ENCODE measurements at places on chromosomes 3 and 15.

GRCh38 chr3:137222736-137223225 is 265.0 kb downstream of the IL20RB start:
- no peak for DNase-seq

DNA sequence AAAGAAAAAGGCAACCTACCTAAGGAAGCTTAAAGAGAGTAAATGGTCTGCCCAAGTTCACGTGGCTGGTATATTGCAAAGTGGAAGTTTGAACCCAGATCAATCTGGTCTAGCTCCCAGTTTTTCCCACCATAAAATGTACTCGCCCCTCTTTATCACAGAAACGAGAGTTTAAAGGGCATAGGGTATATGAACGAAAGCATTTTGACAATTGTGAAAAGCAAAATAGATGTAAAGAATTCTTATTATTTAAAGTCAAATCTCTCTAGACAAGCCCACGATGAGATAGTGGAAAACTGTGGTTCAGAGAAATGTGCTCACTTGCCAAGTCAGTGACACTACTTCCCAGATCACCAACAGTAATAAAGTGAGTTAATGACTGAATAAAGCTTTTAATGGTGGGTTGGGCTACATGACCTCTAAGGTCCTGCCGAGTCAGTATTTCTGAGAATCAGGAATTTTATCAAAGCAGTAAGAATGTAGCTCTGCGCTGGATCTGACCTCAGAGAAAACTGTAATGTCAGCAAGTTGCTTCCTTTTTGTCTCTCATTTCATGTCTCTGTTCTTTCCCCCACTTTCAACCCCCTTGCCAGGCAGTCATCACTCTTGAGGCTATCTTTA is 23.3 kb upstream of the NEO1 start:
- DNase-seq = no peak

DNA sequence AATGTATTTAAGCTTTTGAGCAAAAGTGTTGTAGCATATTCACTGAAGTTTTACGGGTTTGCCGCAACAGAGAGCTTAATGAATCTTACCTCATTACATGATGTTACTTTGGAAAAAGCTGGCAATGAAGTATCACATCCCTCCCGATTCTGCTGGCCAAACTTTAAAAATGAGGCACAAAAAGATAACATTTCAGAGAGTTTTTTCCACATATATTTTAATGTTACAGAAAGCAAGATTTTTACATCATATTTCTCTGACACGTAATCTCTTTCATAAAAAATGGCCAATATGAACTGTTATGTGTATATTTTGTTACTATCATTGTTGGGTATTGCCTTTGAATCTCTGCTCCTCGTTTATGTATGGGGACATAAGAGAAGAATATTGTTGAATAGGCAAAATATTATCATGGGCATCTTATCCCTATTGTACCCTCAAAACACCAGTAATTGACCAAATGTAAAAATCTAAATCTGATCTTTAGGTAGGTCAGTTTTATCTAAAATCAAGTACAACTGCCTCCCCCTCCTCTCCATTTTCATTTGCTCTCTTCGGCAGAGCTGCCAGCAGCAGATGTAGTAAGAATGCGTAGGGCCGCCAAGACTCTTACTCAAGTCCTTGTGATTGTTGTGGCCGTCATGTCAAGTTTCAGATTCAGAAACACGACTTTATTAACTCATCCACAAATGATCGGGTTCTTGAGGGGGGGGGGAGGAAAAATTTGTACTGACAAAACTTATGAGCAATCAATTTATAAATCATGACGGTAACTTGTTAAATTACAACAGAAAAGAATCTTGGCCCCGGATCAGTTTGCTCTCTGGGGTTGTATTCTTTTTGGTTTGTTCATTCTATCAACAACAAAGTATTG is 106.7 kb upstream of the THRB start:
- DNase-seq = no peak

DNA sequence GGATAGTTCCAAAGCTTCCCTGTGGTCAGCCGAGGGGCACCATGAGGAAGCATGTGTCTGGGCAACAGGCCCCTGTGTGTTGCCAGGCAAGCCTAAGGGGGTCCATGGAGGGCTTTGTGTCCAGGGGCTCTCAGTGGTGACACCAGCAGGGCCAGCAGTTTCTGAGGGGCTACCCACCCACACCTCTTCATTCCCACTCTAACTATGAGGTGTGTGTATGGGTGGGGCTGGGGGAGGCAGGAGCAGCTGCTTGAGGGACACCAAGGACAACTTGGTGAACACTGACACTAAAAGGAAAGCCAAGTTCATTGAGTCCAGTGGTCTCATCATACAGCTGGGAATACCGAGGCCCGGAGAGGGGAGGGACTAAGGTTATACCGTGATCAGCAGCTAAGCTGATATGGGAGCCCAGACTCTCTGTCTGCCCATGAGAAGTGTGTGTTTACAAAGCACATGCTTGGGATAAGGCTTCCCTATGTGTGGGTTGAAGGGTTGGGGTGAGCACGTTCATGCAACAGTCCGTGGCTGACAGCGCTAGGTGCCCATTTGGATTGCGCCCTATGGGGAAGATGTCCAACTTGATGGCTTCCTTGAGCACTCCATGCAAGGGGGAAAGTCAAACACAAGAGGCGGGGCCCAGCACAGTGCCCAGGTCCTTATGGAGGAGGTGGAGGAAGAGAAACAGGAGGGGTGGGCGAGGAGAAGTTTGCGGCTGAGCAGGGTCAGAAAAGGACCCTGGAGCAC is 34.8 kb upstream of the CHRNB4 start:
- DNase-seq = no peak

DNA sequence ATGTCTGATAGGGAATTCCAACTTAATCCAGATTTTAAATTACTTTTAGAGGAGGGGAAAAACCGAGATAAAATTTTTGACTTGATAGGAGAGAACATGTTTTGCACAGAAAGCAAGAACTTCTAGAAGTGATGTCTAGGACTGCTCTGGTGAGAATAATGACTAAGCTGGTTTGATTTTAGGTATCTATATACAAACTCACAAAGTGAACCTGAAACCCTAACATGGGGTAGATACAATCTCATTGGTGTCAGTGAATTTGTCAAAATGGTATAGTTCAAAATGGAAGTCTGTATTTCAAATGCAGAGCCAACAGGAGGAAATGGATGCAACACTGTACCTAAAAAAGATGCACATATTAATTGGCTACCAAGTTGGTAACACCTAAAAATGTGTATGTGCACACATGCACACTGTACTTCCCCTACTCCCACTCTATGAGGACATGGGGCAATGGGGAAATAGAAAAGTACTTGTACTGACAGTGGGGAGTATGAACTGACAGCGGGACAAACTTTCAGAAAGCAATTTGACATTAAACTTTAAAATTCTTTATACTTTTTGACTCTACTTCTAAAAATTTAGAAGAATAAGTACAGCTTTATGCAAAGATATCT is 53.0 kb downstream of the NR1I2 start:
- DNase-seq = no peak

DNA sequence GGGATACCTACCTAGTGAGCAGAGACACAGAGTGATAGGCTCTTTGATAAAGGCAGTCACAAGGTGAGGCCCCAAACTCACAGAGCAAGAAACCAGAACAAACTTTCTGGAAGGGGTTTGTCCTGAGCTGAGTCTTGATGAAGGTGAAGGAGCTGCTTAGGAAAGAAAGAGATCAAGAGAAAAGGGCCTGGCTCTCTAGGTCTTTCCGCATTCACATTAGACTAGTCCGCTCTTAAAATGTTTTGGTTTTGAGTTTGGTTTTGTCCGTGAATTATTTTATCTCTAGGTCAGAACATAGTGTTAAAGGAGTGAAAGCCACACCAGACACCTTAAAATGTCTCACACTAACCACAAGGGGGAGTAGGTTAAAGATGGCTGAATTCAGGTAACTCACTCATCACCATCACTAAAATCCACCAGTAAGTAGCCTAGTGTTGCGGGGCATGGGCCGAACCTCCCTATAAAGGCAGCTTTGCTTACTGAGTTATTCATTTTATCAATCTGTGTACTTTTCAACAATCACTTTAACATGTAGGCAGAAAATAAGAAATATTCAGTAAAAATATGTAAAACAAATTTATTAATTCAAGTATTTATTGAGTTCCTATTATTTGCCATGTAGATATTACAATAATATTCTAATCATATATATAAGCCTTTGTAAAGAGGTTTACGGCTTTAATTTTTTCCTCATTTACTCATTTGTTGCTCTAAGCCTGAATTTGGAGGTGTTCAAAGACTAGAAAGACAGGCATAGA is 121.5 kb upstream of the TSC22D2 start:
- DNase-seq = peak; percentile 35

- no peak for DNase-seq
Measured at GRCh38 chr15:76844096-76844495, 61.0 kb downstream of the SCAPER start.

DNA sequence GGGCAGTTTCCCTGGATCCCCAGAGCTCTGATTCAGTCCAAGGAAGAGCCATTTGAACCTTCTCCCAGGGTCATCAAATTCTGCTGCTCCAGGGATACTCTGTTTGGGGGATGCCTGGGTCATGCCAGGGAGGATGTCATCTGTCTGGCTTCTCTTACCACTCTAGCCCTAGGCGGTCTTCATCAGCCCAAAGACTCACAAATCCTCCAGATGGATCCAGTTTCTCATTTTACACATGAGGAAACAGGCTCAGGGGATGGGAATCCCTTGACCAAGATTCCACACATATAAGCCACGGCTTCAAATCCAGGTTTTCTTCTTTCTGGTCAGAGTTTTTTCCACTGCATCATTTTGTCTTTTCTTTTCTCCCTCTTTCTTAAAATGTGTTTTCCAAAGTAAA is 36.7 kb downstream of the SLC28A1 start:
- DNase-seq = no peak

DNA sequence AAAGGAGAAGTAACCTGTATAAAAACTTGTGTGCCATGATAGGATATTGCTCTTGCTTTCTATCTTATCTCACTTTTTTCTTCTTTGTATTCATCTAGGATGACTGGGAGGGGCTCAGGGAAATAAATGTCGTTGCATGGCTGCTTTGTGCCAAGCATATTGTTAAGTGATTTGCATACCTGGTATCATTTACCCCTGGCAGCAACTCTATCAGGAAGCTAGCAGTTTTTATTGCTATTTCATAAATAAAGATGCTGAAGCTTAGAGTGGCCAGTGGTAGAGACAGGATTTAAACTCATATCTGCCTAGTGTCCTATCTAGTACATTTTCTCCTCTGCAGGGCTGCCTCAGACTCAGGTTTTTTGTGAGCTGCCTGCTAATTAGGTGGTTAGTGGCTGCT is 253.3 kb downstream of the PTPRG start:
- no peak for DNase-seq

- no peak for DNase-seq
Measured at GRCh38 chr15:51580982-51581381, 41.6 kb downstream of the DMXL2 start.

DNA sequence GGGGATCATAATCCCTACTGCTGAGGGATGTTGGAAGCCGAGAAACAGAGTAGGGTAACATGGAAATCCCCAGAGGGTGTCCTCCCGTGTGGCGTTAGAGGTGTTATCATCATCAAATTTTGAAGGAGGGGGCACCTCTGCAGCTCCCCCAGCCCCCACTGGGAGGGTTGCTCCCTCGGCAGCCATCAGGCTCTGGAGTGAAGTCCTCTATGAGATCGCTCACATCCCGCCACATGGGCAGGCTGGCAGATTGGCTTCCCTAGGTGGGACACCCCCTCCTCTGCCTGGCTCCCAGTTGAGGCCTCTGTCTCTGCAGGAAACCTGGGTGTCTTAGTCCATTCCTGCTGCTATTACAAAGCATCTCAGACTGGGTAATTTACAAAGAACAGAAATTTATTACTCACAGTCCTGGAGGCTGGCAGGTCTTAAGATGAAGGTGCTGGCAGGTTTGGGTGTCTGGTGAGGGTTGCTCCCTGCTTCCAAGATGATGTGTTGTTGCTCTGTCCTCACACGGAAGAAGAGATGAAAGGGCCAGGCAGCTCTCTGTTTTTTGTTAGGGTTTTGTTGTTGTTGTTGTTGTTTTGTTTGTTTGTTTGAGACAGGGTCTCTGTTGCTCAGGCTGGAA is 120.5 kb downstream of the NUP210 start:
- no peak for DNase-seq

GRCh38 chr3:56125358-56126005 is 342.8 kb downstream of the ERC2 start:
- DNase-seq = no peak

DNA sequence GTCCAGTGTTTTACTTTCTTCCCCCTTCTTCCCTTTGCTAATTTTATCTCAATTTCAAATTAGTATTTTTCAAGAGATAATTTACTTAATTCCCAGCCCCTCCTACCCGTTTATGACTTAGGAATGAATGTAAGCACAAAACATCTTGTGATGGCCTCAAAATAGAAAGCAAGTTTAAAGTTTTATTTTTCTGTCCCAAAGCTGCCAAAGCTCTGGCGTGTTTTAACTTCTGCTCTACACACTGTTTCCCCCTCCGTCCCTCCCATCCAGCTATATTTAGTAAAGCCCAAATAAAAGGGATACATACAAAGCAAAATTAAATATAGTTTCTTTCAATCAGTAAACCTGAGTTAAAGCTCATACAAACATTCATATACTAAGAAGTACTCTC is 59.9 kb downstream of the IGF2BP2 start:
- DNase-seq = no peak

DNA sequence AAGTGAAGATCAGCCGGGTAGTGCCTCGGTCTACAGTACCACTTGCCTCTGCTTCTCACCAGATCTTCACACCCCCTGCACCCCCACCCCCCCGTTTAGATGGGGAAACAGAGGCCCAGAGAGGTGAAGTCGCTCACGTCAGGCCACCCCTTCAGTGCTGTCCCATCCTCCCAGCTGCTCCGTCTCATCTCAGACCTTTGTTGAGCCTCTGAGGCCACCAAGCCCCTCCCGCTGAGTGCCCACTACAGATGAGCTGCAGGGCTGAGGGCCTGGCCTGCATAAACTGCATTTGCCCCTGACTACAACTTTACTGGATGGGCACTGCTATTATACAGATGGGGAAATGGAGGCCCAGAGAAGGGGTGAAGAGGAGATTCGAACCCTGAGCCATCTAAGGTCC is 35.8 kb downstream of the ADAMTS7 start:
- DNase-seq = no peak

GRCh38 chr3:42106646-42107045 is 15.5 kb downstream of the TRAK1 start:
- no peak for DNase-seq

- DNase-seq = no peak
Measured at GRCh38 chr3:56781762-56782161, 20.0 kb downstream of the ARHGEF3 start.

- no peak for DNase-seq
Measured at GRCh38 chr15:67143646-67144045, 78.2 kb downstream of the SMAD3 start.

- DNase-seq = peak; percentile 30
Measured at GRCh38 chr15:89654847-89655805, at the start of gene KIF7. Gene KIF7 (minus strand): TSS chr15:89655467. CDS start chr15:89652930, 2,537 bp downstream.

DNA sequence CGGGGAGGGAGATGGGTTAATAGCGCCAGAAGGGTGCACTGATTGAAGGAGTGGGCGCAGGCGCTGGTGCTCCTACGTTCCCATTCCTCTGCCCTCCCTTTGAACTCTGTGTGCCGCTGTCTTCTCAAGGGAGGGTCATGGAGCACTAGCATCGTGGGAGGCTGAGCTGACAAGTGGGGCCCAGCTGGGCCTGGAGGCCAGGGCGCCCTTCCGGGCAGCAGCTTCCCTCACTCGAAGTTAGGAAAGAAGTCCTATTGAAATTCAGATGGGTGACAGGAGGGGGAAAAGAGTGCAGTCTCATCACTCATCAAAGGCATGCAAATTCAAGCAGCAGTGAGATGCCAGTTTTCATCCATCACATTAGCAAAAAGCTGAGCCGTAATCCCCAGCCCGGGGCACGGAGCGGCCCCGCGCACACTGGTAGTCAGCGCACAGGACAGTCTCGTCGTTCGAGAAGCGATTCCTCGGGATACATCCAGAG is 128.2 kb downstream of the LRRK1 start:
- DNase-seq = no peak
